OCI-LY7 (cell line): ENCODE measurements at places on chromosomes 12 and 14.

GRCh38 chr14:30813216-30813615 lies 61.1 kb upstream of the COCH start:
- DNase-seq, result no peak

DNA sequence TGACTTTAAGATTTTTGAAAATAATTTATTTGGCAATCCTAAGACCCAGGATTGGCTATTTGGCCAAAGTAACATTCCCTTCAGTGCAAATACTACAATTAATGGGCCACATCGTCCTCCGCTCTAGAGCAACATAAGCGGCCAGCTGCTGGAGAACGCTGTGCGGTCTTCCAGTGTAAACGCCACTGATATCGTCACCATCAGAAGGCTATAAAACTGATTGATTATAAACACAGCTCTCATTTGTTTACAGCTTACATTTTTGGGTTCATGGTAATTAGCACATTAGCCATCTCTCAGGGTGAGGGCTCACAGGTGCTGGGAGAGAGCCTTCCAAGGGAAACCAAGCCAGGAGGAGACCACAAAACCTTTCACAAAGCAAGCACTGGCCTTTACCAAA lies 130.1 kb upstream of the BMP4 start:
- no peak for DNase-seq

GRCh38 chr12:26271889-26272492 lies 76.6 kb downstream of the SSPN start:
- DNase-seq, result no peak

GRCh38 chr12:2697057-2697800 lies 97.5 kb upstream of the FKBP4 start:
- DNase-seq, result no peak

DNA sequence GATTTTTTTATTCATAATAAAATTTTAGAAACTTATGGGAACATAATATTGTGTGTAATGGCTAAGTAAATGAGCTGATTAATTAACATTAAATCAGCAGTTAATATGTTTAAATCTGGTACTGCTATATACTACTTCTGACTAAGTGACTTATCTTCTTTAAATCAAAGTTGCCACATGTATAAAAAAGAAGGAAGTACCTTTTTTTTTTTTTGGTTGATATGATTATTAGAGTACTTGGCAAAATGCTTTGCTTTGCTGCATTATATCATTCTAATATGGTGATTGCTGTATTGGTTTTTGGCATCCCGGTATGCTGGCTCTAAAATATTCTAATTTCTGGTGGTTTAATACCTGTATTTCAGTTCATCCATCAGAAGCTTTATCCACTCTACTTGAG lies 319.1 kb upstream of the RGS6 start:
- DNase-seq, result no peak
